ENCODE measurements at places on chromosomes 12 and 14.
A peak's percentile ranks its signal among the peaks of the same experiment; 100 is the strongest.

DNA sequence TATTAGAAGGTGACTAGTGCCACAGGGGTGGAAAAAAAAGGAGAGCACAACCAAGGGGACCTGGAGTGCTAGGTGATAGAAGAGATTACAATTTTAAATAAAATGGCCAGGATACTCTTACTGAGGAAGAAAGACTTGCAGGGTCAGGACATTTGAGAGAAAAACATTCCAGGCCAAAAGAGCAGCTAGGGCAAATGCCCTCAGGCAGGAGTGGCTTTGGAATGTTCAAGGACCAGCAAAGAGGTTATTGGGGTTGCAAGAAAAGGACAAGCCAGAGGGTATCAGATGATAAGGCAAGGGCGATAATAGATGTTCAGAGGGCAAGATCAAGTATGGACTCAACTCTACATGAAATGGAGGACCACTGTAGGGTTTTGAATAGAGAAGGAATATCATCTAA, 146.4 kb downstream of the KIF21A start:
- DNase-seq, result no peak

DNA sequence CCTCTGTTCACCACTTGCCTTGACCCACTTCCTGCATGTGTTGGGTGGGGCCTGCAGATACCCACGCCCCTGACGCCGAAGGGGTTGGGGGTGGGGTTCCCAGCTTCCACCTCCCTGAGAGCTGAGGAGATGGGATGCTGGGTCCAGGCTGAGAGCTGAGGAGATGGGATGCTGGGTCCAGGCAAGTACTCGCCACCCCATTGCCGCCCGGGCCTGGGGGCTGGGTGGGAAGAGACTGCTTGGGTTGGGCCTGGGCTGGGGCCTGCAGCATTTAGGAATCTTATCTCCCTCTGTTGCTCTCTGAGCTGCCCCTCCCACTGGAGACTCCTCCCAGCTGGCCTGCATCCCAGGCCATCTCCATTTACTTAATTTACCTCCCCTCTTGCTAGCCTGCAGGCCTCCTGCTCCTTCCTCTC, 17.4 kb downstream of the TEAD4 start:
- DNase-seq, result no peak

GRCh38 chr12:49092086-49092815, 2.4 kb downstream of the DHH start:
- peak; percentile 45 for DNase-seq

GRCh38 chr14:93655078-93655750, 133.1 kb downstream of the PRIMA1 start:
- peak; percentile 21 for DNase-seq

GRCh38 chr14:86501611-86502010, 971.7 kb downstream of the FLRT2 start:
- DNase-seq, result no peak

DNA sequence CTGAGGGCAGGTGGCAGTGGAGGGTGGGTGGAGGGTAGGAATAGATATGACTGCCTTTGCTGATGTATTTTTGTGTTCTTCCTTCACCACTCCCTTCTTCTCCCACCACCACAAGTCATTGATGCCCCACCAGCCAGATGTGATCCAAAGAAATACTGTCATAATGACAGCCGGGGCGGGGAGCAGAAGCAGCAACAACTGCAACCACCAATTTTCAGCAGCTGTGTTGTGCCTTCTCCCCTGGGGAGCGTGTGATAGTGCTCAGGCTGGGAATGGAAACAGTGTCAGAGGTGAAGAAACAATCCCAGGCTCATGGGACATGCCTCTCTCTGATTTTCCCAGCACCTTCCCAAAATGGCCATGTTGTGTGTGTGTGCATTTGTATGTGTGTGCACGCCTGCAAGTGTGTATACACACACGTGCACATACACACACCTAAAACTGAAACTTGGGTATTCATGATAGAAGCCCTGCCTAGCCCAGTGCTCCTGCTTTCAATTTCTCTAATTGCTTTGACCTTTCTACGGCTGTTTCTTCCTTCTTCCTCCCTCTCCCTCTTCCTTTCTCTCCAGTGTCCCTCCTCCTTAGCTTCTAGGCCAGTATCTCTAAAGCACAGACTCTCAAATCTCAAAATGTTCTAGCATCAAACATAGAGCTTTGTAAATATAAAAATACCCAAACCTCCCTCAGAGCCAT, 299.2 kb upstream of the FKBP4 start:
- DNase-seq, result no peak

DNA sequence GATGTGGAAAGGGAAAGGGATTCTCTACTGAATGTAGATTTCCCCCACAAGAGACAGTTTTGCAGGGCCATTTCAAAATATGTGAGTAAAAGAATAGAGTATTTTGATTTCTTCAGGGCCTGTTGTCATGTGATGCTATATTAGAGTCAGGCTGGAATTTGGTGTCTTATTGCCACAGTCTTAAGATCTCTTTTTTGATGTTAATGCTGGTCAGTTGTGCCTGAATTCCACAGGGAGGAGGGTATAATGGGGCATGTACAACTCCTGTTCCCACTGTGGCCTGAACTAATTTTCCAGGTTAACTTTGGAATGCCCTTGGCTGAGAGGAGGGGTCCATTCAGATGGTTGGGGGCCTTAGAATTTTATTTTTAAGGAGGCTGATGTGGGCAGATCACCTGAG, 111.0 kb upstream of the MAX start:
- DNase-seq, result no peak

DNA sequence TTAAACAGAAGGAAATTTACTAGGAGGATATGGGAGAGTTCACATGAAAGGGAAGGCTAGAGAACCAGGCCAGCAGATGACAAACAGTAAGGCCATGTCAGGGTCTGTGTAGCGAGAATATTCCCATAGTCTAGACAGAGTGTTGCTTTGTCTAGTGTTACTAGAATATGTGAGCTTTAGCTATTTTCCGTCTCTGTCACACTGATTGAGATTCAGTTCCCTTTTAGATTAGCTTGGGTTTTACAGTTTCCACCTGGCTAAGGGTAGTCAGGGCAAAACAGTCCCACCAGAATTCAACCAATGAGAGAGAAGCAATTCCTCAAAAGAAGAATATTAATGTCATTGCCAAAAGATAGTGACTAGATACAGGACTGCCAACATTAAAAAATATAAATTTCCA, 82.8 kb upstream of the MDM1 start:
- no peak for DNase-seq

DNA sequence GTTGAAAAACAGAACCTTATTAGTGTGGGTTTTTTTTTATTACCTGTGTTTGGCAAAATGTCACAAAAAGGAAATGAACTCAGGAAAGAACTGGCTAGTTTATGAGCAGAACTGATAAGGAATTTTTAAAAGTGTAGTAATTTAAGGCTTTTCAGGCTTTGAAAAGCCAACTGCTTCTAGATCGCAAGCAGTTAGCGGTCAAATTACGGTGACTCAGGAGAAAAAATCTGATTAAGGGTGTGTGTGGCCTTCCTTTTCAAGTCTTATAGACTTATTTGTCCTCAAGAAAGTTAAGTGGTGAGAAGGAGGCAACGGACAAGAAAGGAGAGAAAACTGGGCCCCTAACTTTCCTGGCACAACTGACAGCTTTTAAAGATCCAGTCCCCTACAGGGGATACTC, 33.4 kb downstream of the PDZRN4 start:
- DNase-seq, result no peak

DNA sequence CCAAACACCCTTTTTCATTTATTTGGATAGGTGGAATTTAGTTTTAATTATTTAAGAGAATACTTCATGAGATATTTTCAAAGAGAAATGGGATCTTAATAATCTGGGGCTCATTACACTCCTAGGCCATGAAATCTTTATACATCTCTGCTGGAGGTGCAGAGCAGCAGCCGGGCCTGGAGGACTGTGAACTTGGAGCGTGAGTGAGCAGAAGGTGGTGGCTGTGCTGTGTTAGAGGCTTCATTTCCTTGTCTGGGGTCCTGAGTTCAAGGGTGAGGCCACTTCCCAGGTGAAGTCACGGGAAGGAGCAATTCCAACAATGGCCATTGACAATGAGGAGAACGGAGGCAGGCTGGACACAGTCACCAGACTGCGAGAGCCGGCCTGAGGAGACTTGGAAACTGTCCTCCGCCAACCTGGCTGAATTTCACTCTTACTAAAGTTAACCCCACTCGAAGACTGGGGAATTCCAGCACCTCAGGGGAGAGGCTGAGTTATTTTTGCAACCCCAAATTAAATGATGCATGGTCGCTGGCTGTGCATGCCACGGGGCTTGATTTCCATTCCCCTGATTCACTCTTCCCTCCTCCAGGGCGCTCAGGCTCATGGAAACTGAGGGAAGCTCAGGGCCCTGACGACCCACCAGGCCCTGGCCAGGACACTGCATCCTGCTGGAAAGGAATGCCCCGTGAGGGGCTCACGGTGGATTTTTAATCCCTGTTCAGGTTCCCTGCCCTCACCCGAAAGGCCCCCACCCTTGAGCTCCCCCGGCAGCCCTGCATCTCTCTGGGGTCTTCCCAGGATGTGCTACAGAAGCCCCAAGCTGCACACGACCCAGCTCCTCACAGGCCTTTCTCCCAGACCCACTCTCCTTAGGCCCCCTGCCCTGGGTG, 22.6 kb upstream of the TRAF3 start:
- DNase-seq, result no peak

DNA sequence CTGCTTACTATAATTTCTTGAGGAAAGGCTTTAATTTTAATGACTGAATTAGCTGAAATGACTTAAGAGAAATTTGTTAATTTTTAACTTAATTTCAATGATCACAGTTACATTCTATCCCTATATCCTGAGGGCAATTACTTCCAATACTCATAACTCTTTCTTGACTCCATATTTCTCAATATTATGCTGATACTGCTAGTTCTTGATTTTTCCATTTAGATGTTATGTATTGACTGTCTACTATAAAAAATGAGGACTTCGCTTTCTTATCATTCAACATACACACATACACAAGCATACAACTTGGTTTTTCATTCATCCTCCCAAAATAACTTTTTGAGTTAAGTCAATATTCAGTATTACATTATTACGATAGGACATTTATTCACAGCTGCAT, 176.2 kb downstream of the PHLDA1 start:
- no peak for DNase-seq

- DNase-seq, result no peak
Observed at GRCh38 chr14:44663136-44663535, 156.1 kb upstream of the FSCB start.

GRCh38 chr12:15540469-15540872, 218.2 kb downstream of the PTPRO start:
- DNase-seq, result no peak

DNA sequence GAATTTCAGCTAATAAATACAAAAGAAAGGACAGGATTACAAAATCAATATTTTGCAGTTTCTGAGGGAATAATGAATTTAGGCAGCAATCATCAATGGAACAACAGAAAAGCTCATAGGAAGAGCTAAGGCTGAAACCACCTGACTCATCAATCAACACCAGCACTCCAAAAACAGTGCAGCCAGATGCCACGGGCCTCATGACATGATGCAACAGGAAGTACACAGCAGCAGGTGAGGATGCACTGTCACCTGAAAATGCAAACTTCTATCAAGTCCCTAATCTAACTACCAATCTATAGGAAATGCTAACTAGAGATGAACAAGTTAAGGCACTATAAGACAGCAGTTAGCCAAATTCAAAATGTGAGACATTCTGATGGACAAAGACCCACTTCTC, 21.7 kb downstream of the GNS start:
- no peak for DNase-seq

GRCh38 chr12:10101042-10101579, 2.3 kb upstream of the CLEC1A start:
- no peak for DNase-seq

- DNase-seq, result no peak
Observed at GRCh38 chr12:54786081-54786480, 68.2 kb upstream of the MUCL1 start.

DNA sequence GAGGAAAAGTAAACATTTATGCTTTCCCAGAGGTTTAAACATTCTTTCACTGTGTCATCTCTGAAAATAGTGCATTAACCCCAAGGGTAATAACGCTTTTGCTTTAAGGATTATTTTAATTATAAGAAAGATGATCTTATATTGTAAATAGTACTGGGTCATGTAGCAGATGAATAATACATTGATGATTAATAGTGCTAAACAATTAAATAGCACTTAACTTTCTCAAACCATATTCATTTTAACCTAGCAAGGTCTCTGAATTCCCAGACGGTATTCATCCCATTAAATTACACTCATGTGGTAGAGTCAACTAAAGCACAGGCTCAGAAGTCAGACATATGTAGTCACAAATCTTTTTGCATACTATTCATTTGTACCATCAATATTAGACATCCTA, 115.6 kb upstream of the FAR2 start:
- no peak for DNase-seq

- DNase-seq, result no peak
Observed at GRCh38 chr12:90071996-90072395, 363.4 kb upstream of the ATP2B1 start.

- DNase-seq, result no peak
Observed at GRCh38 chr14:103657471-103657870, 28.5 kb downstream of the KLC1 start.
